SK-N-MC (cell line): ENCODE measurements at places on chromosomes 4 and X.

GRCh38 chr4:45442466-45442865 lies 681.4 kb downstream of the GABRG1 start:
- no peak for DNase-seq

DNA sequence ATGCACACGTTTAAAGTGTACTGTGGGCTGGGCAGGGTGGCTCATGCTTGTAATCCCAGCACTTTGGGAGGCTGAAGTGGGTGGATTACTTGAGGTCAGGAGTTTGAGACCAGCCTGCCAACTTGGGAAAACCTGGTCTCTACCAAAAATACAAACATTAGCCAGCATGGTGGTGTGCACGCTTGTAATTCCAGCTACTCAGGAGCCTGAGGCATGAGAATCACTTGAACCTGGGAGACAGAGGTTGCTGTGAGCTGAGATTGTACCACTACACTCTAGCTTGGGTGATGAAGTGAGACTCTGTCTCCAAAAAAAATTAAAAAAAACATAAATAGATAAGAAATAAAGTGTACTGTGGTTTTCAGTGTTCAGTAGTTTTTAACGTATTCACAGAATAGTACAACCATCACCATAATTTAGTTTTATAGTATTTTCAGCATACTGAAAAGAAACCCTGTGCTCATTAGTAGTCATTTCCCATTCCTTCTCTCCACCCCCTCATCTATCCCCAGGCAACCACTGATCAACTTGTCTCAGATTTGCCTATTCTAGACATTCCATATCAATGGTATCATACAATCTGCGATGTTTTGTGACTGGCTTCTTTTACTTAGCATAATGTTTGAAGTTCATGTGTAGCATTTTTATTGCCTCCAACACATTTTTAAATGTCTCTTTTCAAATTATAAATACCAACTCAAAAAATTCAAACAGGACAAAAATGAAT lies 19.1 kb downstream of the SLAIN2 start:
- DNase-seq = peak; percentile 90

DNA sequence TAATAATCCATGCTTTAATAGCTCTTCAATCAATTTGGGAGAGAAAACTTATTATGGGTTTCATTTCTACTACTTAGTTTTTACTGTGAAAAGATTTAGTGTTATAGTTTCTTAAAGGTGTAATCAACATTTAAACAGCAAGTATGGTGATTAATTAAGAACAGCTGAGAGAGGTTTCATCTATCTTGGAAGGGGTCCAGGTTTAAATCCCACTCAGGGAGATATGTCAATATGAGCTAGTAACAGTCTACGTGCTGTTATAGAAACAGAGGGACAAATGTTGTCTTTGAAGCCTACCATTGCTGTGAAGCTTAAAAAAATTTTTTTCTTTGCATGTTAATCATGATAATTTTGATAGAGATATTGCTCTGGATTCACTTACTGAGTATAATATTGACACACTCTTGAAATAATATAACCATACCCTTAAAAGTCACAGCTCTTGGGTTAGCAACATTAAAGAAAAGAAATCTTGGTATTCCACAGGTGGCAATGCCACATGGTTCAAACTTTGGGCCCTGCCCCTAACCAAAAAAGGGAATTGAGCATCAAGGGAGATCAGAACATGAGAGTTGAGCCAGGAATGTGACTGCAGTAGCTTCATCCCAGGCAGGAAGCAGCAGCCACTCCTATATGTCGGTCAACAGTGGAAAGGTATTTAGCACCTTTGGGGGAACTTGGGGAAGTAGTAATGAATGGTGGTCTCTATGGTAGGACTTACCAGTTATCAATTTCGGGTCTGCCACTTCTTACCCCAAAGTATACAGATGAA lies 107.8 kb downstream of the ANK2 start:
- DNase-seq = no peak

GRCh38 chr4:112099701-112100297 lies 45.5 kb upstream of the FAM241A start:
- peak; percentile 45 for DNase-seq

DNA sequence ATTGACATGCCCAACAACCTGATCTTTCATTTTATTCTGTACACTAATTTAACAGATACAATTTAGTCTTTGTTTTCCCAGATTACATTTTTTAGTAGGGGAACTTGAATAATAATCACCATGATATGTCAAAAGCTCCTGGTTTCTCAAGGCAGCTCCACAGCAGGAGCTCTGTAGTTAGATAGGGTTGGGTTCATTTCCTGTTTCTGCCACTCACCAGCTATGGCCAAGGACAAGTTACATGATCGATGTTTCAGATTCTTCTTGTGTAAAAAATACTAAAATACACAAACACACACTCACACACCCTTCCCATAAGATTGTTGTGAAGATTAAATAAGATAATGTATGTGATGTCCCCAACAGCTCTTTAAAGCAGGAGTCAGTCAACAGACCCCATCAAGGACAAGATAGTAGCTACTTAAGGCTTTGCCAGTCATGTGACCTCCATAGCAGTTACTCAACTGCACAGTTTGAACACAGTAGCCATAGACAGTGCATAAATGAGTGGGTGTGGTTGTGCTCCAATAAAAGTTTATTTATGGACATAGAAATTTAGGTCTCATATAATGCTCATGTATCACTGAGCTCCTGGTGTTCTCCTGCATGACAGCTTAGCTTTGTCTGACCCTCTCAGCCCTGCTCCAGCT lies 18.4 kb downstream of the GUCY1A1 start:
- DNase-seq = no peak

- no peak for DNase-seq
Measured at GRCh38 chr4:121675715-121676114, 21.1 kb downstream of the ANXA5 start.

- DNase-seq = no peak
Measured at GRCh38 chrX:132665676-132666075, 176.8 kb upstream of the MBNL3 start.

DNA sequence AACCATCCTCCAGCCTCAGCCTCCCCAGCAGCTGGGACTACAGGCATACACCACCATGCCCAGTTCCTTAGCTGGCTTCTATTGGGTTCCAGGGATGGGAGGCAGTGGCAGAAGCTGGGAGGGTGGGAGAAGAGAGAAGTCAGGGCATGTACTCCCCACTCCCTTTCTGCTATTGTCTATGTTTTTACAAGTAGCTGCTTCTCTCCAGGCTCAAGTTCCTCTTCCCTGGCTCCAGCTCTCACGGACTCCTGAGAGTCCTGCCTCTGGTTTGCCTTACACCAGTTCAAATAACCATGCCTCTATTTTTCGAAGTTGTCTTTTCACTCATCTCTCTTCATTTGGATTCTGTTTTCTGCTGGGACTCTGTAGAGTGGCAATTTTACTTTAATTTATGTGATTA lies 2.9 kb downstream of the TBC1D9 start:
- no peak for DNase-seq

DNA sequence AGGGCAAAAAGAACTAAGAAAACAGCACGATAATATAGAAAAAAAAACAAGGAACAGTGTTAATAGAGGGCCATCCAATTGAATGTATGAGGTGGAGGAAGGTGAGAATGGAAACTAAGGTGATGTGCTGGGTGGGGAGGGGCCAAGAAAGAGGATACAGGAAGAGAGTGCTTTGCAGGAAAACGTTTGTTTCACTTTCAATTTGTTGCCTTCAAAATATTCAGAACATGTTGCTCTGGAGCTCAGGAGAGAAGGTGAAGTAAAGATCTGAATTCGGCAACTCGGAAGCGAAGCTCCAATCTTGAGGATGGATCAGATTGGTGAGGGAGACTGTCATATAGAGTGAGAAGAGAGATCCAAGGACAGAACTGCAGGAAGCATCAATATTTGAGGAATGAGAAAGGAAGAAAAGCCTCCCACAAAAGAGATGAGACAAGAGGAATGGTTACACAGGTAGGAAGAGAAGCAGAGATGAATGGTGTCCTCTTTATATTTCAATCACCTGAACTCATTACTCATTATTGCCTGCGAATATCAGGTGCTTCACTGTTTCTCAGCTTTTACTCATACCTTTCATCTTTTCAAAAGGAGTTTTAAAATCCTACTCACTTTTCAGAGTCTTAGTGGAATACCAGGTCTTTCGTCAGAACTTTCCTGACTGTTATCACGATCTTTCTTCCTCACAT lies 14.7 kb upstream of the SEC24D start:
- no peak for DNase-seq

- no peak for DNase-seq
Measured at GRCh38 chrX:95058815-95059214, 1384.8 kb downstream of the FAM133A start.

DNA sequence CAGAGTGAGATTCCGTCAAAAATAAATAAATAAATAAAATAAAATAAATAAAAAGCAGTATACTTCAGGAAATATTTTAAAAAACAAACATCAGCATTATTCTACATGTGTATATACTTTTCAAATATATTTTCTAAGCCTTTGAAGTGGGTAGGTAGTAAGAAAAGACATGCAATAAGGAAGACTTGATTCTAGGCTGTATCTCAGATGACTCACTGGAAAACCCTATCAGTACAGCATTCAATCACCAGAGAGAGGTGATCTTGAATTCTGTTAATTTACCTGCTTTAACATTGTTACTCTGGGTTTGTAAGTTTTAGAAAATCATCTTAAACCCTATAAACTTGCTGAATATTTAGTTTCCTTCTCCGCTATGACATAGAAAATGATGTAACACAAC lies 106.6 kb upstream of the NAP1L5 start:
- no peak for DNase-seq

GRCh38 chr4:104868958-104869357 lies 277.7 kb upstream of the TET2 start:
- DNase-seq = no peak

- no peak for DNase-seq
Measured at GRCh38 chr4:80393970-80394250, 58.4 kb downstream of the CFAP299 start.

DNA sequence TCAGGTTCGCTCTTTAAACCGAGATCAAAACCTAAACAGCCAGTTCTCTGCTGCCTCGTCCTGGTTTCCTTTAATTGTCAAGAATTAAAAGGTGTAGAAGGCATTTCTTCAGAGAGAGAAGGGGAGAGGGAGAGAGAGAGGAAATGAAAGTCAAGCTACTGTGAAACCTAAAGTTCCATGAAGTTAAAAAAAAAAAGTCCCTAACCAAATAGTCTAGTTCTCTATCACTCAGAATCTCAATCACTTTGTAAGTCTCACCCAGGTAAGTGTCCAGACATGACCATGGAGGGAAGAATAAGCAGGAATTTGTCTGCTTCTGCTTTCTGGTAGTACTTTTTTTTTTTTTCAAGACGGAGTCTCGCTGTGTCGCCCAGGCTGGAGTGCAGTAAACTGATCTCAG lies 18.8 kb upstream of the SMIM14 start:
- DNase-seq = no peak

- no peak for DNase-seq
Measured at GRCh38 chr4:891747-892146, 40.4 kb downstream of the GAK start.

DNA sequence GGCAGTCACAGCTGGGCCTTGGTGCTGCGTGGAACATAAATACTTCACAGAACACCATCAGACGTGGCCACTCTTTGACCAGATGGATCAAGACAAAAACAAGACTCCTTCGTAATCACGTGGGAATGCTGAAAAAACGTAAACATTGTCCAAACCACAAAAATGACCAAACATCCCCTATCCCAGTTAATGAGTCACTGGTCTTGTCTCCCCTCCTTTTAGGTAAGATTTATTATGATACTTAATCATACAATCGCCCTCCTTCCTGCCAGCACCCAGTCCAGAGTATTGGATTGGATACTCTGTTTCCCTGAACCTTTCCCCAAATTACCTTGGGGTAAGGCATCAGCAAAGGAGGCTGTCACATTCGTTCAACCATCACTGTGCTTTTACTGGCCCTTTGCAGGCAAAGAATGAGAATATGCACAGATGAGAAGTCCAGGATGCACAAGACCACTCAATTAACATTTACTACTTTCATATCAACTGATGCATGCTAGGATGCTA lies 601 bp upstream of the TCEANC start:
- no peak for DNase-seq

DNA sequence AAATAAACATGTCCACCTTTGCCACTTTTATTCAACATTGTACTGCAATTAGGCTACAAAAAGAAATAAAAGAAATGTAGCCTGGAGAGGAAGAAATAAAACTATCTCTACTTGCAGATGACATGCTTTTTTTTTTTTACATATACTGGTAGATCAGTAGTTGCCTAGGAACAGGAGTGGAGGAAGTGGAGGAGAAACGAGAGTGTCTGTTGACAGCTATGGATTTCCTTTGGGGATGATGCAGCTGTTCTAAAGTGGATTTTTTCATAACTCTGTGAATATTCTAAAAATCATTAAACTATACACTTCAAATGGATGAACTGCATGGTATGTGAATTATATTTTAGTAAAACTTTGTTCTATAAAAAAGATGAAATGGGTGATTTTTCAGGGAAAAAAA lies 116.4 kb downstream of the ANAPC4 start:
- DNase-seq = no peak

GRCh38 chrX:32153585-32153984 lies 1057.8 kb downstream of the DMD start:
- DNase-seq = no peak

- no peak for DNase-seq
Measured at GRCh38 chr4:159229164-159229563, 126.3 kb downstream of the RAPGEF2 start.

GRCh38 chr4:139631791-139632190 lies 33.8 kb upstream of the MGST2 start:
- DNase-seq = no peak

GRCh38 chrX:150326541-150327247 lies 36.4 kb upstream of the MAMLD1 start:
- no peak for DNase-seq

DNA sequence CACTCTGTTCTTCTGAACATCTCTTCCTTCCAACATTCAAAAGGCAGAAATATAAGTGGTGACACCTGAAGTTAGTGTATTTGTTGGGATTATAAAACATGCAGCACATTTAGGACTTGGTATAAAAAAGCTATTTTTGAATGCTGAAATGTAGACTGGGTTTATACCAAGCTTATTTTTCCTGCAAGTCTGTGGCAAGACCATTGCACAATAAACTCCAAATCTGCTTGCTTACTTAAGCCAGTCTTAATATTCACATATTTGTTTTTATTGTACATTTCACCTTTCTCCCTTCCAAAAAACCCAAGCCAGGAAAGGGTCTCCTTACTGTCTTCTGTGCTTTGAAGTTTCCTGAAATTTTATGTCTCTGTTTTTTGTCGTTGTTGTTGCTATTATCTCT lies 63.7 kb downstream of the FHIP1A start:
- no peak for DNase-seq

GRCh38 chrX:2701600-2701999 lies 10.5 kb downstream of the CD99 start:
- DNase-seq = no peak

GRCh38 chrX:108126661-108127060 lies 35.1 kb downstream of the ATG4A start:
- no peak for DNase-seq

DNA sequence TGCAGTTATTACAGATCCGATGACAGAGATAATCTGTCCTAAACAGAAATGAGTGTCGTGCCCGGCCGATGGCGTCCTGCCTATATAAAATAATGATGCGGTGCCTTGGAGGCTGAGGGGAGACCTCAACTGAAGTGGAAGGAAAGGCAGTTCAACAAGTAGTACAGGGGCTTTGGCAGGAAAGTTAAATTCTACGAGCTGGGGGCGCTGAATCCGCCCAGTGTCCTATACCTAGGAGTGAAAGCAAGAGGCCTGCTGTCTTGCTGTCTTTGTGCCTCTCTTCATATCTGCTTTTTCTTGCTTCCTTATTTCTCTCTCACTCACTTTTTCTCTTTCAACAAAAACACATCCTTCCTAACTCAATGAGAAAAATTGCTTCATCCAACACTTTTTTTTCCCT lies 82.2 kb upstream of the PRPS2 start:
- no peak for DNase-seq
